Hindlimb muscle (tissue), 1 donor: ENCODE measurements at places on chromosomes 7 and 10.

GRCh38 chr10:31930023-31930751 lies 1.6 kb upstream of the ARHGAP12 start:
- DNase-seq = peak; percentile 47

- no peak for DNase-seq
Observed at GRCh38 chr10:45509491-45509890, 135.5 kb downstream of the ALOX5 start.

- DNase-seq = no peak
Observed at GRCh38 chr7:105707967-105708762, 126.9 kb upstream of the EFCAB10 start.

- no peak for DNase-seq
Observed at GRCh38 chr7:44050915-44051560, 6.5 kb downstream of the DBNL start.

DNA sequence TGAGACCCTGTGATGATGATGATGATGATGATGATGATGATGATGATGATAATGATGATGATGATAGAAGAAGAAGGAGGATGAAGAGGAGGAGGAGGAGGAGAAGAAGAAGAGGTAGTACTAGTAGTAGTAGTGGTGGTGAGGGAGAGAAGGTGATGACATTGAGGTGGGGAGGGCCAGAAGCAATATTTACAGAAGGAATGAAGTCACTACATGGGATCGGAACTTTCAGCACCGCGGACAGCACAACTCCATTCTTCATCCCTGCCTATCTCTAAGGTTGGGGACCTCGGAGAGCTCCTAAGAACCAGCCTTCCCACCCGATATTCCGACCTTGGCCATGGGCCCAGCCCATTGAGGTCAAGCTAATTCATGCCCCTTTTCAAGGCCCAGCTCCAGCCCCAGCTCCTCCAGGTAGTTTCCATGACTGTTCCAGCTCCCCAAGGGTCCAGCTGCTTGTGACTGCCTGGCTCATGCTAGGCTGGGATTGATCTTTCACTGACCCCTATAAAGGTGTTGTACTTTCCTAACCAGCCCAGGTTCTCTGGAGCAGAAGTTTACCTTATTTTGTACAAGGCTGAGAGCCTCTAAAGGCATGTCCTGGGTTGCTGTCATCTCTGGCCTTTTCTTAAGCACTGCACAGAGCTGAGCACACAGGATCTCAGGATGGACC lies 10.3 kb downstream of the CRHR2 start:
- peak; percentile 64 for DNase-seq
